A549 treated with RU486 at 1 μM for 4 hours (cell line): ENCODE measurements at places on chromosomes 2 and 18. TPM values are rescaled to one million over a fixed set of nuclear protein-coding genes. Genes with fewer than 3 reads are reported as not detected.

Gene MYCN
- not detected in 5 replicates for total RNA-seq

Gene RAB12
- 19.8 to 33.6 TPM (median 29.8 TPM) in 5 replicates for total RNA-seq

Gene ING5
- 20.4 to 24.2 TPM (median 23.6 TPM) in 5 replicates for total RNA-seq

Gene ATP5F1A
- 302 to 346 TPM (median 313 TPM) in 5 replicates for total RNA-seq

Gene LAMA3
- total RNA-seq = 29.8 to 39.0 TPM (median 38.4 TPM) in 5 replicates
